ENCODE measurements at places on chromosomes 4 and X.

- no peak for DNase-seq
Observed at GRCh38 chr4:127327491-127327890, 305.3 kb upstream of the INTU start.

GRCh38 chr4:122787940-122788339, 38.7 kb upstream of the FGF2 start:
- no peak for DNase-seq

- no peak for DNase-seq
Observed at GRCh38 chr4:163598028-163598427, 103.5 kb downstream of the TMA16 start.

DNA sequence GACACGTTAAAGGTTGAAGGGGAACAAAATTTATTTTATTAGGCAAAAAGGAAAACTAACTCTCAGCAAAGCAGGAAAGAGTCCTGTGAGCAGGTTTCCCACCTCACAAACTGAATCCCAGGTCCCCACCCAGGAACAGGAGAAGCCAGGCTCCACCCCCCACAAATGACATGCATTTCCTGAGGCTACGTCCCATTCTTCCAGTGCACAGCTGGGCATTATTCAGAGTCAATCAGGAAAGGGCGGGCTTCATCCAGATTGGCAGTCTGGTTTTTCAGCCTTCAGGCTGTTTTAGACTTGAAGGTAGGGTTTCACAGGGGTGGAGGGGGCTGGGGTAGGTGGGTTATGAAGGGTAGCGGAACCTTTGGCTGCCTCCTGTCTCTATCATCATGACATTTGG, 11.9 kb upstream of the ASIC5 start:
- no peak for DNase-seq

DNA sequence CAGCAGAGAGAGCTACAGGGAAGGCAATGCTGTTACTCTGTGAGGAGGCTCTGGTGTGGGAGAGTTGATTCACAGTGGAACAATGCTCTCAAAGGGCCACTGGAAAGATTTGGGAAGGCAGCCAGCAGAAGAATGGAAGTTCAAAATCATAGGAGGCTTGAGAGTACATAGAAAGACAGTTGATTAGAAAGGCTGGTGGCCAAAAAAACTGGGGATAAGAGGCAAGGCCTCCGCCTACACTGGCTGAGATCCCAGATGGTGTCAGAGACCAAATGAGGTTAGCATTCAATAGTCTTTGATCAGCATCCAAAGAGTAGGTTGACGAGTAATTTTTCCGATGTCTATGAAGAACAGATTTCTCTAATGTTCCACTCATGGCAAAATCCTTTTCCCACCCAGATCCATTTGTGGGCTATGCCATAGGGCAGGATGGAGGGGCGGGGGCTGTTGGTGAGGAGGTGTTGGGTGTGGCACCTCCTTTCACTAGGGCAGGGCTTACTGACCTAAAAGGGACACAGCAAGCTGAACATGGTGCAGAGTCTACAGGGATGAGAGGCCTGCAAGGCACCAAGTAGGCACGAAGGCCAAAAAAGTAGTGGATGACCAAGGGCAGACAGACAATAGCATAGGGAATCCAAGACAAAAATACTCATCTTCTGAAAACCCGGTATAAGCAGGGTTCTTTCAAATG, 15.1 kb downstream of the TEC start:
- DNase-seq = peak; percentile 75

- DNase-seq = no peak
Observed at GRCh38 chr4:79827283-79827682, 245.7 kb downstream of the ANTXR2 start.

- no peak for DNase-seq
Observed at GRCh38 chr4:41878170-41878969, 56.9 kb upstream of the TMEM33 start.

GRCh38 chrX:15663439-15663838, 1.2 kb downstream of the CLTRN start:
- DNase-seq = no peak

DNA sequence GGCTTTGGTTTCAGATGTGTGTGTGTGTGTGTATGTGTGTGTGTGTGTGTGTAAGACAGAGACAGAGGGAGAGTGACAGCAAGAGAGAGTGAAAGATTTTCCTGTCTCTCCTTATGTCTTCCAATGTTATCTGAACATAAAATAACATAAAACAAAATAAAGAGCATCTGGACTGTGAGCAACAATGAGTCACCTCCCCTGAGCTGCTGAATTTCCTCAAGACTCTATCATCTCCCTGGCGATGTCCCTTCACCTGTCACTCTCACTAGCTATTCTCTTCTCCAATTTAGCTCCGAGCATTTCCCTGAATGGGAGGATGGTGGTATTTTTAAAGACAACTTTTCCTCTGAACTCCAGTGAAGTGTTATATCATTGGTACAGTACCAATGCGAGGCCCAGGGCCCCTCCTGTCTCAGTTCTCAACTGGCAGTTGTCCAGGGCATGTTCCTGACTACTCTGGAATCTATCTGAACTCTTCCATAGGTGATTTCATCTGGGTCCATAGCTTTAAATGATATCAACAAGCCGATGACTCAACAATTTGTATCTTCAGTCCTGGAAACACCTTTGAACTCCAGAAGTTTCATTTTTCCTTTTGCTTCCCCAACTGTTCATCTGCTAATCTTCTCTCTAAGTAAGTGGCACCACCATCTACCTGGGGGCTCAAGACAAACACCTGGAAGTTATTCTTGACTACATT, 195.0 kb upstream of the CLNK start:
- peak; percentile 82 for DNase-seq

- peak; percentile 2 for DNase-seq
Observed at GRCh38 chr4:133711817-133712216, 489.8 kb downstream of the PABPC4L start.

- DNase-seq = peak; percentile 78
Observed at GRCh38 chr4:122005064-122005755, 53.4 kb upstream of the TRPC3 start.

Measured in LHCN-M2 (cell line).